ENCODE measurements at places on chromosomes 1 and 21. TPM values are rescaled to one million over a fixed set of nuclear protein-coding genes. Genes with fewer than 3 reads are reported as not detected.

Gene PRELP
- total RNA-seq, result 0.07 TPM

Gene AZIN2
- 1.4 TPM for total RNA-seq

Gene RRP1
- total RNA-seq, result 34.5 TPM

Gene CENPF
- 64.0 TPM for total RNA-seq

Gene SPRR3
- not detected for total RNA-seq

Gene GLIS1
- not detected for total RNA-seq

Gene HMGB4
- total RNA-seq, result not detected

Gene LSM10
- 8.9 TPM for total RNA-seq

Gene AMY1B
- not detected for total RNA-seq

Gene TMEM9
- total RNA-seq, result 27.7 TPM

Gene TMEM240
- 4.0 TPM for total RNA-seq

Gene MNDA
- total RNA-seq, result not detected

Gene LMOD1
- total RNA-seq, result not detected

Gene OLFML2B
- 0.40 TPM for total RNA-seq

Gene GUCA2A
- not detected for total RNA-seq

Gene IVNS1ABP
- total RNA-seq, result 120 TPM

Gene LEFTY1
- total RNA-seq, result not detected

Gene HEYL
- total RNA-seq, result not detected

Data from thoracic aorta endothelial cell (primary cell).